ENCODE measurements at places on chromosomes 16 and 17.

DNA sequence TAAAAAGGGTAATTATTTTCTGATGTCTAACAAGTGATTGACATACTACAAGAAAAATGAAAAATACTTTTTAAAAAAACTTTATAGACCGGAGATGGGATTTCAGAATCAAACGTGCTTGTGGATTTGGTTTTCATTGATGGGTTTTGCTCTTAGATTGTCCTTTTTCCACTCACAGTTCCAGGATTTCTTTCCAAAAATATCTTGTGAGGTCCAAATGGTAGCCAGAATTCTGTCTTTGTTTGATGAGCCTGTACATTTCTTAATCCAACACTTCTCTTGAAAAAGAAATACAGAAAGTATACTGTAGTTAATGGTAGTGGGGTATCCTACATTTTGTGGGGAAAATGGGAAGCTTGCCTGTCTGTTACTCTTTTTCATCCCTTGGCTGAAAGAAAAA is 329.3 kb downstream of the KCNJ2 start:
- no peak for DNase-seq

GRCh38 chr17:60165223-60165622 is 15.4 kb downstream of the CA4 start:
- DNase-seq: no peak

- no peak for DNase-seq
These were observed 3.5 kb downstream of the CDH13 start for GRCh38 chr16:82630219-82630618.

- no peak for DNase-seq
These were observed 810 bp upstream of the GAN start for GRCh38 chr16:81313701-81314602.

DNA sequence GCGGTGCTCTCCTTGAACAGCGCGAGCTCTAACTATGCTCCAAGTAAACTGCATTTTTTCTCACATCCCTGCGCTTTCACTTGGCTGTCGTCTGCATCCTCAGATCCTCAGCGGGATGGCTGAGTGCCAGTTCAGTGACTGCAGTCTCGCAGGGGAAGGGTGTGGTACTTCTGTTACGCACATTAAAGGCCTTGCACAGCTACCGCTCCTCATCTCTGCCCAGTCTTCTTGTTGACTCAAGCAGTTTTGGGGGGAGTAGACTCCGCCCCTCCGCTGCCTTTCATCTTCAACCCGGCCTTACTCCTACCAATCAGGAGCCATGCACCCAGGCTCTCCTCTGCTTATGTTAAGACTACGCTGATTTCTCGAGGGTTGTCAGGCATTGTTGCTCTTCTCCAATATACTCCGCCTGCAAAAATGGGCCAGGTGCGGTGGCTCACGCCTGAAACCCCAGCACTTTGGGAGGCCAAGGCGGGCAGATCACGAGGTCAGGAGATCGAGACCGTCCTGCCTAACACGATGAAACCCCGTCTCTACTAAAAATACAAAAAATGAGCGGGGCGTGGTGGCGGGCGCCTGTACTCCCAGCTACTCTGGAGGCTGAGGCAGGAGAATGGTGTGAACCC is 10.0 kb downstream of the ATP5PD start:
- peak; percentile 61 for DNase-seq

- DNase-seq: no peak
These were observed 21.0 kb upstream of the SEC14L1 start for GRCh38 chr17:77119668-77120301.

GRCh38 chr16:26087091-26087490 is 395.3 kb downstream of the HS3ST4 start:
- no peak for DNase-seq

- DNase-seq: no peak
These were observed 49.0 kb downstream of the KANSL1 start for GRCh38 chr17:46144246-46144645.

- no peak for DNase-seq
These were observed 37.5 kb upstream of the LITAF start for GRCh38 chr16:11624205-11624604.

GRCh38 chr17:29659155-29659554 is 36.4 kb upstream of the CORO6 start:
- DNase-seq: no peak

GRCh38 chr17:63649813-63650212 is 27.6 kb downstream of the MAP3K3 start:
- DNase-seq: no peak

DNA sequence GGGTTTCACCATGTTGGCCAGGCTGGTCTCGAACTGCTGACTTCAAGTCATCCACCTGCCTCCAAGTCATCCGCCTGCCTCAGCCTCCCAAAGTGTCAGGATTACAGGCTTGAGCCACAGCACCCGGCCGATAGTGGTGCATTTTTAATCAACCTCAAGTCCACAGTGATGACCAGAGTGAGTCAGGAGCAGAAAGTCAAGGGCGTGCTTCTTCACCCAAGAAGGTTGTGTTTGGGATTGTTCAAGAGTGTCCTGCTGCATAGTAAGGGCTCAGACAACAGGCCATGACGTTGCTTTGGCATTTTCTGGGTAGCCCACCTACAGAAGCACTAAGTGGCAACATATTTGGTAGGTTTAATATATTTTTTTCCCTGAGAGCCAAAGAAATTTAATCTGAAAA is 108.3 kb upstream of the FAM20A start:
- no peak for DNase-seq

DNA sequence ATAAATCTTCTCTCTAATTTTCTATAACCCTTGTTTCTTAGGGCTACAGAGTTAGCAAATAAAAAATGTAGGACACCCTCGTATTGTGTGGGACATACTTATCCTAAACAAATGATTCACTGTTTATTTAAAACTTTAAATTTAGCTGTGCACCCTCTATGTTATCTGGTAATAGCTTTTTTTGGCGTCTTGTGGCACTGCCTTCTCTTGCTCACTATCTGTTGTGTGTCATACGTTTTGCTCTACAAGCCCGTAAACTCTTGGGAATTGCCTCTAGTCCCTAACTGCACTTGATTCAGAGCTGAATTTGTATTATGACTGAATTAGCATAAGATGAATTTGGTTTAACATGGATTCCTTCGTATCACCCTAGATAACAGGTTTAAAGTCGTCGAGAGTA is 144.3 kb upstream of the MYOCD start:
- no peak for DNase-seq

DNA sequence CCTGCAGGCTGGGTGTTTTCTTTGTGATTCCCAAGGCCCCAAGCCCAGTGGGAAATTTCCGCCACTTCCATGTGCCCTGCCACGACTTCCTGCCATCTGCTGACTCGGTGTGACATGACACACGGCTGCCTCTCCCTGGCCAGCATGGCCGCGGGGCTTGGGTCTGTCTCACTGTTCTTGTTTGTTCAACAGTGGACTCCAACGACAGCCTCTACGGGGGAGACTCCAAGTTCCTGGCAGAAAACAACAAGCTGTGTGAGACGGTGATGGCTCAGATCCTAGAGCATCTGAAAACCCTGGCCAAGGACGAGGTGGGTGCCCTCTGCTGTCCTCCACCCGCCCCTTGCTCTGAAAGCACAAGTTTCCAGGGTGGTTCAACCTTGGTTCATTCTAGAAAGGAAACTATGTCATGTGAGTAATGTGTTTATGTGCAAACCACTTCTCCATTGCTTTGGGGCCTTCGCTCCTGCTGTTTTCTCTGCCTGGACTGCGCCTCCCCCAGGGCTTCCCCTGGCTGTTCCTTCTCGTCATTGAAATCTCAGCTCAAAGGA is 26.8 kb downstream of the KNOP1 start:
- no peak for DNase-seq

GRCh38 chr16:75503801-75504200 is 8.6 kb upstream of the CHST6 start:
- DNase-seq: no peak

DNA sequence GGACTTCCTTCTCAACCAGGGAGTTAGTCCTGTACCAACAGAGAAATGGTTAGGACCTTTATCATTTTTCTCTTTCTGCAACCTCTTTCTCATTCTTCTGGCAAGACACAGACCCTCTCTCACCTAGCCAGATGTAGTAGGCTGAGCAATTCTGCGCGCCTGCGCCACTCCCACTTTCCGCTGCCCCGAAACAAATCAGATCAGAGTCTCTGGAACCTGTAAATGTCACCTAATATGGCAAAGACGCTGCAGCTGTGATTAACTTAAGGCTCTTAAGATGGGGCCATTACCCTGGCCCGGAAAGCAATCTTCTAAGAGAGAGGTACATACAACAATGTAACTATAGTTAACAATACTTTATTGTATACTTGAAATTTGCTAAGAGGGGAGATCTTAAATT is 94.3 kb upstream of the ASIC2 start:
- DNase-seq: no peak

DNA sequence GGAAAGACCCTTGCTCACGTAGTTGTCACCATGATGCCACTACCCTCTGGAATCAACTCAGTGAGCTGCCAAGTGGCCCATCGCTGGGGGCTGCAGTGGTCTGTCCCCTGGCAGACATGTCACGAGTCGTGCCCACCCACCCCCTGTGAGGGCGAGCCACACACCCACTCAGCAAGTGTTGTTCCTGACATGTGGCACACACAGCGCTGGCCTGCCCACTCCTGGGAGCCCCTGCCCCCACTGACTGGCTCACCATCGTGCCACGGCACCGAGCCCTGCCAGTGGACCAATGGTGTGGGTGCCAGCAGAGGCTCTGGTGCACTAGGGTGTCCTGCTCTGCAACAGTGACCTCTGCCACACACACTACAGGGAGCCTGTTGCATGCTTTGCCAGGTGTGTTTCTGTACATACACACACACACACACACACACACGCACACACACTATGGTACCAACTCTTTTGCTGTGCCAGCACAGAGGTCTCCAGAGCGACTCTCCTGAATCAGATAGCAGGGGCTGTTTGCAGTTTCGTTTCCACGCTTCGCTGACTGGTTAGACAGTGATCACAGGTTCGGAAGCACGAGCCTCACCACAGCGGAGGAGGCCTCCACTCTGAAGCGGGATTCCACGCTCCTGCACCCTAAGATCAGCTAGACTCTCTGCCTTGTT is 7.7 kb downstream of the RTN4RL1 start:
- no peak for DNase-seq

DNA sequence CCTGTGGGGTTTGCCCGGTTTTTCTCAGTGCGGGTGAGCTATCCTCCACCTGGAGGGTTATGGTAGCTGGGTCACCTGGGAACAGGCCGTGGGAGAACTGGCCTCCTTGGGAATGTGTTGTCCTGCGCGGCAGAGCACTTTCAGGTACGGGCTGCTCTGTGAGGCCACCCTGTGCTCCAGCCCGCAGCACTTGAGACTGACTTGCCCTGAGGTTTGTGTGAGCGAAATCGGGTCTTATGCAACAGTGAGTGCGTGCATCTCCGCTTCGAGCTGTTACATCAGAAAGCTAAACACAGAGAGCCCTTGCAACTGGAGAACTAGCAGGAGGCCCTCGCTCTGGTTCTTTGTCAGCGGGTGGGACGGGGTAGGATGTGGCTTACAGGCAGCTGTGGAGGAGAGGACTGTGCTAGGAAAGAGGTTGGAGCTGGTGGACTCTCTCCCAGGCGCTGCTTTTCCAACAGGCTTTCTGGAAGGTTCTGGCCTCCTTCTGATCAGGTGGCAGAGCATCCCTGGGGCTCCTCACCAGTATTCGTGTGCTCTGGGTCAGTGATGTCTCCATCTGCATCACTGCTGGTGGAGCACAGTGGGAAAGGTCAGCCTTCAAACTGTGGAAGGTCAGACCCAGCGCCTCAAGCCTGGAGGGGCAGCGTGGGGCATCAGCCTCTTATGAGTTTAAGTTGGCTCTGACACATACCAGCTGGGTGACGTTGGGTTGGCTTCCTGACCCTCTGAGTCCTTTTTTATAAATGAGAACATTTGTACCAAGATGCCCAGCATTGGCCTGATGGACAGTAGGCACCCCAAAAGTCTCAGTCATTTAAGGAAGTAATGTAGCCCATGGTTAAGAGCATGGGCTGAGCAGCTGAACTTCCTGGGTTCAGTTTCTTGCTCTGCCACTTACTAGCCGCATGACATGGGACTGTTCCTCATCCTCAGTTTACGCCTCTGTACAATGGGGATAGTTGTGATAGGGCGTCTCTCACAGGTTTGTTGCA is 76.3 kb downstream of the KSR1 start:
- no peak for DNase-seq

DNA sequence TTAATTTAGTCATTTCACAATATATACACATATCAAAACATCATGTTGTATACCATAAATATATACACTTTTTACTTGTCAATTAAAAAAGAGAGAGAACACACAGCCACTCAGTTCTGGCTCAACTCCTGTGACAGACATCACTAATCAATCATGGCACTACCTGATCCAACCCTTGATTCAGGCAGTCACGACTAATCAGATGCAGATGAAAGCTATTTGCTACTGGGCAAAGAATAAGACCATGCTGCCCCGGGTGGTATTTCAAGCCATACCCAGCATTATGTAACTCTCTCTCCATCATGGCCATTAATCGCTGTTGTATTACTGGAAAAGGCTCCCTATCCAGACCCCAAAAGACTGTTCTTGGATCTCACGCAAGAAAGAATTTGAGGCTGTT is 345.7 kb downstream of the HAPSTR1 start:
- no peak for DNase-seq

- DNase-seq: no peak
These were observed 670 bp downstream of the TNFSF12 start for GRCh38 chr17:7549401-7550055.

GRCh38 chr17:27489045-27489715 is 32.9 kb downstream of the KSR1 start:
- no peak for DNase-seq
